ENCODE measurements at places on chromosomes 12 and 14.
A peak's percentile ranks its signal among the peaks of the same experiment; 100 is the strongest.

DNA sequence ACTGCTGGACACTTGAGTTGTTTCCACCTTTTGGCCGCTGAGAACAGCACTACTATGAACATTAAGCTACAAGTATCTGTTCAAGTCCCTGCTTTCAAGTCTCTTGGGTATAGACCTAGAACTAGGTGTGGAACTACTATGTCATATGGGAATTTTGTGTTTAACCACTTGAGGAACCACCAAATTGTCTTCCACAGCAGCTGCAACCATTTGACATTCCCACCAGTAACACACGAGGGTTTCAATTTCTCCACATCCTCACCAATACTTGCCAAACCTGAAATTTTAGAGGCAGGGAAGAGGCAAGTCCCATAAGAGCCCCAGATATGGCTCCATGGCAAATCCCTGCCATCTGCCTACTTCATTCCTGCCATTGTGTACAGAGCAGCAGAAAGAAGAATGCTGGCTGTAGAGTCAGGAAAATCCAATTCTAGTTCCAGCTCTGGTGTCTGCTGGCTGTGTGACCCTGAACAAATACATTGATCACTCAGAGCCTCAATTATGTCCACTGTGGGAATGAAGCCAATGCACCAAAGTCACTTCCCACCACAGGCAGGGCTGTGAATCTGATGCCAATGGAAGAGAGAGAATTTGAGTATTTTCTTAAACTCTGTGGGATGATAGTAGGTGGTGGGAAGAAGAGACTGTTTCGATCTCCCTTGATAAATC, 17.8 kb downstream of the PITPNM2 start:
- no peak for DNase-seq

- DNase-seq: no peak
These were observed at the start of gene MYBPC1 for GRCh38 chr12:101594700-101595099. Gene MYBPC1 (plus strand): TSS chr12:101594971. CDS start chr12:101595071, 100 bp downstream.

- DNase-seq: peak; percentile 29
These were observed 12.7 kb downstream of the TMED8 start for GRCh38 chr14:77364146-77364545.

DNA sequence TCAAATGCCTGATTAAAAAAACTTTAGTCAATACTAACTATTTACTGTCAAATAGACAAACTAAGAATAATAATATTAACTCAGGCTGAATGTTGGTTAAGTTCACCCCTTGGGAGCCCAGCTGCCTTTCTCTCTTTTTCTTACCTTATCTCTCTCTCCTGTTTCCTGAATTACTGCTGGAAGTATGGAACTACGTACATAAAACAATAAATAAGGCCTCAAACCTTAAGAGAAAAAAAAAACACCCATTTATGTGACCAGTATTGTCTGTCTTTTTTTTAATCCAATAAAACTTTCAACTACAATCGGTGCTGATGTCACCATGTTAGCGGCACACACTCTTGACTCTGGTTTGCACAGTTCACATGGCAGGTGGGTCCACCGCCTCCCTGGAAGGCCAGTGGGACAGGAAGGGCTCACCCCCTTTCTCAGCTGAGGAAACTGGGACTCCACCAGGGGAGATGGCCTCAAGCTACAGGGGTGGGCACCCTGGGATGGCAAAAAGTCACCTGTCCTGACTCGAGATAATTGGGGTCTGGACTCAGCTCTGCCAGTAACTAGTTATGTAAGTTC, 21.3 kb downstream of the BCL11B start:
- DNase-seq: no peak

- no peak for DNase-seq
These were observed 2.1 kb downstream of the GSTZ1 start for GRCh38 chr14:77322951-77323350.

GRCh38 chr14:44369401-44370123, 137.5 kb downstream of the FSCB start:
- no peak for DNase-seq

DNA sequence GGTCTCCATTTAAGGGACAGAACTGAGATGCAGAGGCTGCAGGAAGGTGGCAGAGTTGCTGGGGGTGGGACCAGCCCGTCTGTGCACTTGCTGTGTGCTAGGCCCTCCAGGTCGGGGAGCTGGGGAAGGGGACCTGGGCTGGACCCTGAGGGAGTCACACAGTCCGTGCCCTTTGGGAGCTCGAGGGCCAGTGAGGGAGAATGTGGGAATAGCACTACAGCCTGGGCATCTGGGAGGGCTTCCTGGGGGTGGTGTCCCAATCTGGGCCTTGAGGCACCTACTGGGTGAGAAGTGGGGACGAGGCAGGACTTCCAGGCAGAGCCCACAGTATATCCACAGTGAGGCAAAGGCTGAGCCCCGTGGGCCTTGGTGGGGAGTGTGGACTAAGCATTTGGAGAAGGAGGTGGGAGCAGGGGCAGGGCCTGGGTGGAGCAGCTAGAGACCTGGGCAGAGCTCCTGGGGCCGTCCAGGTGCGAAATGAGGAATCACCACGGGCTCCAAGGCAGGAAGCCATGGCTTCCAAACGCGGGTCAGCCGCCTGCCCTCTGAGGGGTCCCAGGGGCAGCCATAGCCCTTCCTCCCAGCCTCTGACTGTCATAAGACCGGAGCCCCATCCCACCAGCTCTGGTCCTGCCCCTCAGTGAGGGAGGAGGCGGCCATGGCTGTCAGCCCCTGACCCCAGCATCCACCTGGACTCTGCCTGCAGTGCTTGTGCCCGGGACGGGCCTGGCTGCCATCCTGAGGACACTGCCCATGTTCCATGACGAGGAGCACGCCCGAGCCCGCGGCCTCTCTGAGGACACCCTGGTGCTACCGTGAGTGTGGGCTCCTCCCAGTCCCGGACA, 6.6 kb downstream of the ASPG start:
- no peak for DNase-seq

DNA sequence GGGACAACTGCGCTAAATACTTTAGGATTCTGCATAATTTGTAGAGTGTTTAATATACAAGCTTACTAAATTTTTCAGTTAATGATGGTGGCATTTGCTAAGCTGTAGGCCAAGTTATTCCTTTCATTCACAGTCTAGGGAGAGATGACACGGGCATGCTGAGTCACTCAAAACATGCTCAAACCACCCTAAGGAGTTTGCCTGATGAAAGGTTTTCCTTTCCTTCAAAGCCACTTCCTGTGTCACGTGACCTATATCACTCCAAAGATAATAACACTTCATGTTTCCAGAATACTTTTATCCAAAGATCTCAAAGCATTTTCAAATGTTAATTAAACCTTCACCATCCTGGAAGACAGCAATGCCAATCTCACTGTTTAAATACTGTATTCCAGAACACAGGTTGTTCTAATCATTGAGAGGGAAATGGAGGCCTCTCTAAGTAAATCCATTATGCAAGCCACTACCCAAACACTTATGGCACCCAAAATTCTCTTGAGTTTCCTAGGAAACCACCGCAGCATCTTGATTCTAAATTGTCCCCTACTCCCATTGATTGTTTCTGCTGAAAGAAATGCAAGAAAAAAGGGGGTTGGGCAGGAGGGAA, 207.0 kb upstream of the CDKN3 start:
- DNase-seq: no peak

GRCh38 chr12:52513736-52514135, 6.5 kb downstream of the KRT5 start:
- DNase-seq: no peak

DNA sequence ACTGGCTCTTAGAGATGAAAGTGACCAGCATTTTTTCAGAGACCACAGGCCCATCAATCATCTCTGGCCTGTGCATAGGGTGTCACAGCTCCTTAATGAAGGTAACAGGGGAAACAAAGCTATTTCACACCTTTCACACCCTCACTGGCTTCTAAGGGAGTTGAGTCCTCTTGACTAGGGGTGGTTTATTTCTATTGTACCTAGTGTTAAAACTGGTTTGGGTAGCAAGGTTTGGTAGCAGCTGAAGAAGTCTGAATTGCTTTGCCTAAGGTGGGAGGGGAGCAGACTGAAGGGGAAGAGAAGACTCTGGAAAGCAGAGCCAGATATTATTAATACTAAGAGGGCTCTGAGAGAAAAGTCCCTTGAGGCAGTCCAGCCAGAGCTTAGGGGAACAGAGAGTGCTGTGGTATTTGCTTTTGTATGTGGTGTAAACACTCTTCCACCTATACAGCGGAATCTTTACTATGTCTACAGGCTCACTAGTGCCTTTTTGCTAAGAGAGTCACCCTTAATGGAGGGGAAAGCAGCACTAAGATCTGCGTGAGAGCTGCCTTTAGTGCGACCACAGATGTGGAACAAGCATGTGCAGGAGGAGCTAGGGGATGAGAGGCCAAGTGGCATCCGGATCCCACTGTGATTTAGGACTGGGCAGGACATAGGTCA, 95.8 kb downstream of the STXBP6 start:
- DNase-seq: no peak

- no peak for DNase-seq
These were observed 3.3 kb downstream of the COL2A1 start for GRCh38 chr12:48000878-48001504.

- DNase-seq: no peak
These were observed 1.7 kb downstream of the PPM1H start for GRCh38 chr12:62933220-62933601.
